ENCODE measurements at places on chromosomes 4 and X.

GRCh38 chrX:38275615-38276014 is 51.7 kb downstream of the RPGR start:
- H3K4me1 ChIP-seq = peaks cover 10% of the 10 kb centered on the region
- no peaks in the 10 kb centered on the region for H3K27me3 ChIP-seq
- no peak overlapping the region for H3K4me3 ChIP-seq
- no peaks in the 10 kb centered on the region for H3K36me3 ChIP-seq
- DNase-seq = peak; percentile 7

GRCh38 chr4:127985989-127986388 is 20.8 kb downstream of the ABHD18 start:
- H3K4me3 ChIP-seq = no peak overlapping the region
- H3K27ac ChIP-seq = no peak overlapping the region
- no peaks in the 10 kb centered on the region for H3K27me3 ChIP-seq
- H3K36me3 ChIP-seq = no peaks in the 10 kb centered on the region

DNA sequence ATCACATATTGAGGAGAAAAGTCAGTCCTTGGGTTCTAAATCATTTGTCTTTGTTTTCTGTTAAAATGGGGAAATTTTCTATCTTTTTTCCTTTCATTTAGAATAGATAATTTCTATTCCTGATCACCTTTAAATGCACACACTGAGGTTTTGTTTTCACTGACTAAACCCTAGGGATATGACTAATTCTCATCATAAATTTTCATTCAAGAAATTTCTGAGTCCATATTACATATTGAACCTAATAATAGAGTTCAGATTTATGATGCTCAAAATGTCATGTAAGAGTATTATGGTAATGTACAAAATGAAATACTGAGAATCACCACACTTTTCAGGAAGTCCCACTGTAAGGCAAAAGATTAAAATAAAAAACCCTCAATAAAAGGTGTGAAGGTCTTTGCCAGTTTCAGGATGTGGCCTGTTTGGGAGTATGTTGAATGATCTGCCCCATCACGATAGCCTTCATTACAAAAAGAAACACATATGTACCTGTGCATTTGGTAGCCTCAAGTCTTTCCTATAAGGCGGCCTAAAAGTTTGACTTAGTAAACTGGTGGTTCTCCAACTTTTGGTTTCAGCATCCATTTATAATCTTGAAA is 49.4 kb downstream of the LEF1 start:
- no peak overlapping the region for H3K4me3 ChIP-seq
- H3K27ac ChIP-seq = no peak overlapping the region
- H3K36me3 ChIP-seq = no peaks in the 10 kb centered on the region
- H3K27me3 ChIP-seq = no peaks in the 10 kb centered on the region
- DNase-seq = no peak

GRCh38 chr4:181957088-181957487 is 286.1 kb upstream of the TENM3 start:
- H3K36me3 ChIP-seq = no peaks in the 10 kb centered on the region
- no peaks in the 10 kb centered on the region for H3K27me3 ChIP-seq
- peaks cover 16% of the 10 kb centered on the region for H3K4me1 ChIP-seq
- no peak overlapping the region for H3K4me3 ChIP-seq
- DNase-seq = no peak

DNA sequence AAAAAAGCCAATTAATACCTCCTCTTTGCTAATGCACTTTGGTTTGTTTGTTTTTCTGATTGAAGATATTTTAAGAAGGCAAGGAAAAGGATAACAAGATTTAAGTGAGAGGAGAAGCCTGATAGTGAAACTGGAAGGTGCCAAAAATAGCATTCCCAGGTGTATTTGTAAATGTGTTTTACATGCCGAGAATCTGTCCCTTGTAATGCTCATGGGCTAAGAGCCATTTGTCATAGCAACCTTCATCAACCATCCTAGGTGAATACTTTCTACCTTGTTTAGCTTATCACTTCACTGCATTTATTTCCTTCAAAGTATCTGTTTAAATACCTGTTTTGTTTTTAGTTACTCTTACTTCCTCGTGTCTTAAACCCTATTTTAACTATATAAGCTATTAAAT is 127.8 kb downstream of the KCTD8 start:
- DNase-seq = no peak
- no peaks in the 10 kb centered on the region for H3K27me3 ChIP-seq
- no peaks in the 10 kb centered on the region for H3K4me1 ChIP-seq

Data from keratinocyte (primary cell).